IMR-90 (cell line): ENCODE measurements at places on chromosomes 5 and 9. TPM values are rescaled to one million over a fixed set of nuclear protein-coding genes. Genes with fewer than 3 reads are reported as not detected.

The GFRA3 gene
- total RNA-seq, result not detected in 2 replicates

GRCh38 chr9:93467062-93467416 lies 13.7 kb upstream of the FAM120AOS start:
- no peak for DNase-seq

DNA sequence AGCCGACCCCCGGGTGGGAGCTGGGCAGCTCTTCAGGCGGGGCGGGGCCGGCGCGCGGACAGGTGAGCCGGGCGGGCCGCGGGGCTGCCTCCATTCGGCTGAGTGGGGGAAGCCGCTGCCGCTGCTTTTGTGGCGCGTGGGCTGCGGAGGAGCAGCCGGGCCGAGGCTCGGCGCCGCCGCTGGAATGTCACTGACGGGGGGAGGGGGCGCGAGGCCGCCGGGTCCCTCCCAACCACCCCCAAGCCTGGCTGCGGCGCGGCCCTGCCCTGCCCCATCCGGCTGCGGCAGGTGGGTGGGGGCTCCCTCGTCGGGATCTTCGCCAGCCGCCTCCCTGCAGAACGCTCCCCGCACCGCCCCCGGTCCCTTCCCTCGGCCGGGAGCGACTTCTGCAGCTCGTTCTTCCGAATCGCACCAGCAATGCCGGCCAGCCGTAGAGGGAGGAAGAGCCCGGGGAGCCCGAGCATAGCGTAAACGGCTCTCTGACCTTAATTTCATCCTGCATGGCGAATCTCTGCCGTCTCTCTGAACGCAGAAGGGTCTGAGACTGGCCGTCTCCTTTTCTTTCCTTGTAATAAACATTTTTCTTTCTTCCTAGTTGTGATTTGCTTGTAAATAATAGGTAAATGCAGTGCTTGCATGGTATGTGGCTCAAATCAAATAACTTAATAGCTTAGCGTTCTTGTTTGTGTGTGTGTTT lies 505 bp downstream of the SPTAN1 start:
- no peak for DNase-seq

The INSL6 gene
- total RNA-seq, result not detected in 2 replicates

DNA sequence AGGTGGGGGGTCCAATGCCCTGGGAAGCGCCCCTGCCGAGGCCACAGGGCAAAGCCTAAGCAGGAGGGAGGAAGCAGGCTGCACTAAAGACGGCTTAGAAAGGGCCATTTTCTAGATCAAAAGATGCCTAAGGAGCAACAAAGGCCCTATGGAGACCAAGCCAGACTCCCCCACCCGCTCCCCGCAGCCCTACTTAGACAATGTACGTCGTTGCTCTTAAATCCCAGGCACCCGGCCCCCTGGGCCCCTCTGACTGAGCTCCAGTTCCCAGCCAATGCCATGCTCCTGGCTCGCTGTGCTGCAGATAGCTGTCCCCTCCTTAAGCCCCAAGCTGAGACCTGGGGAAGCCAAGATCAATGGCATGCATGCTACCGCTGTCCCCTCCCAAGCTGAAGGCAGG lies 10.3 kb downstream of the IPPK start:
- DNase-seq, result no peak

DNA sequence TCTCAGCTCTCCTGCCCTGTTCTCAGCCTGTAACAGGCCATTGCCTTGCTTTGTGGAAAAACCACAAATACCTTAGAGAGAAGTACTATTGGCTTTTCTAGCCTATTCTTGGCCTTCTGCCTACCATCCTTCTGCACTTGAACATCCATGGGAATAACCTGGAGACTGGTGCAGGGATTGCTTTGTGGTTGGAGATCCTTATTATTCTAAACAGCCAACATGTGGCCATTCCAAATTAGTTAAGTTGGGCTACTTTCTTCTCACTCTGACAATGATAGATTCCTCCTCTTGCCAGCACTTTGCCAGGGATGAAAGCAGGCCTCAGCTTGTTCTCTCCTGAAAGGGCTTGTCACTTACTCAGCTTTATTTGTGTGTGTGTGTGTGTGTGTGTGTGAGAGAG lies 240.4 kb downstream of the GLIS3 start:
- DNase-seq, result no peak

DNA sequence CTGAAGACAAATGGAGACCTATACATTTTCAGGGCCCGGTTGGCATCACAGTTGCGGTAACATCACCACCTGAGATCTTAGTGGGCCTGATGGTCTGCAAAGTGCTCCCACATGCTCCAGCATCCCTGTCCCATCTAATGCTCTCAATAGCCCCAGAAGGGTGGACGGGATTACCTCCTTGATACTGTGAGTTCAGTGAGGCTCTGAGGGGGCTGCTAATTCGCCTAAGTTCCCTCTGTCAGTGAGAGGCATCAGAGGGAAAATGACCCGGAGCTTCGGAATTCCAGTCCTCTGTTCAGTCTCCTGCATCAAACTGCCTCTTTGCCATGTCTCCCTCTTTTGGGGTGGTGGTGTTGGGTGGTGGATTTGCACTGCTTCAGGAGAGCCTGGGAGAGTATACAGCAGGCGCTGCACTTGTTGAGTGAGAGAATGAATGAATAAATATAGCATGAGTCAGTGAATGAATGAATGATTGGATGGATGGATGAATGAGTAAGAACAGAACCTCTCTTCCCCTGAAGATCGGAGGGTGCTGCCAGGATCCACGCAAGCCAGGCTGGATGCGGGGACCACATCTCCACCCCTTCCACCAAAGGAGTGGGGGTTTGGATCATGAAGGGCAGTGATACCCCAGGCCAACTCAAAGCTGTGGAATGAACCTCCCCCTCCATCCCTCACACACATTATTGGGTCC lies 141.0 kb downstream of the GABBR2 start:
- no peak for DNase-seq

GRCh38 chr5:178786417-178786816 lies 56.0 kb upstream of the ZNF354A start:
- DNase-seq, result no peak

- no peak for DNase-seq
Observed at GRCh38 chr9:26357803-26358344, 534.7 kb downstream of the CAAP1 start.

DNA sequence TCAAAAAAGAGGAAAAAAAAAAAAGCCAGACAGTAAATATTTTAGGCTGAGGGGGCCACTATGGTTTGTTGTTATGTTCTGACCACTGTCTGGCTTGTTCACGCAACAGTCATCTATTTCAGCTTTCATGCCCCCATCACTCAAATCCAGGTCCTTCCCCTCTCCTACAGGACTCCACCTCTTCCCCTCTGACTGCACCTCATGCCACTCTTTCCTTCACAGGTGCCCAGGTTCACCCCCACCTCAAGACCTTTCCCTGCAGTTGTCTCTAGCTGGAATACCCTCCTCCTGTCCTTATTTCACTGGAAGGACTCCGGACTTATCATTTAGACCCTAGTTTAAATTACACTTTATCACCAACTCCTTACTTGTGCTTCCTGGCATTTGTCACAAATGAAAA lies 3.5 kb downstream of the RPS14 start:
- DNase-seq, result no peak

GRCh38 chr9:74953235-74953751 lies 581 bp upstream of the C9orf40 start:
- no peak for DNase-seq

GRCh38 chr9:135589596-135590485 lies 28.3 kb downstream of the PAEP start:
- DNase-seq, result no peak

DNA sequence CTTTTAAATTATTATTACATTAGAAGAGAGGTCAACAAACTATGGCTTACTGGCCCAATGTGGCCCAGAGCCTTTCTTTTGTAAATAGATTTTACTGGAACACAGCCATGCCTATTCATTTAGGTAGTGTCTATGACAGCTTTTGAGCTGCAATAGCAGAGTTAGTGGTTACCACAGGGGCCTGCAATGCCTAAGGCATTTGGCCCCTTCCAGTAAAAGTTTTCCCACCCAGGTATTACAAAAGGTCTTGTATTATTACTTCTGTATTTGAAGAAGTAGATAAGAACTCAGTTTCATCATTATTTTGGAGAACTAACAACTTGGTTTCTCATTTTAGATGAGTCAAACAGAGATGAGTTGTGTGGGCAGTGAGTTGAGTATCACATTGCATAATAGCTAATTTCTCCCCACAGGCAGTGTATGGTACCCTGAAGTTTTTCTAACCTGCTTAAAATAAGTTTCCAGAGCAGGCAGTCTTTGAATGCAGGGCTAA lies 9.5 kb downstream of the MTRR start:
- peak; percentile 76 for DNase-seq

The PCDHB16 gene
- 0.18 and 0.56 TPM in 2 replicates for total RNA-seq

- DNase-seq, result peak; percentile 39
Observed at GRCh38 chr5:139138109-139138508, 60.1 kb downstream of the SIL1 start.

- DNase-seq, result no peak
Observed at GRCh38 chr5:68710514-68710913, 383.3 kb upstream of the SLC30A5 start.

The BRINP1 gene
- total RNA-seq, result under 0.01 TPM in 1 of 2 replicates, not detected in the other

DNA sequence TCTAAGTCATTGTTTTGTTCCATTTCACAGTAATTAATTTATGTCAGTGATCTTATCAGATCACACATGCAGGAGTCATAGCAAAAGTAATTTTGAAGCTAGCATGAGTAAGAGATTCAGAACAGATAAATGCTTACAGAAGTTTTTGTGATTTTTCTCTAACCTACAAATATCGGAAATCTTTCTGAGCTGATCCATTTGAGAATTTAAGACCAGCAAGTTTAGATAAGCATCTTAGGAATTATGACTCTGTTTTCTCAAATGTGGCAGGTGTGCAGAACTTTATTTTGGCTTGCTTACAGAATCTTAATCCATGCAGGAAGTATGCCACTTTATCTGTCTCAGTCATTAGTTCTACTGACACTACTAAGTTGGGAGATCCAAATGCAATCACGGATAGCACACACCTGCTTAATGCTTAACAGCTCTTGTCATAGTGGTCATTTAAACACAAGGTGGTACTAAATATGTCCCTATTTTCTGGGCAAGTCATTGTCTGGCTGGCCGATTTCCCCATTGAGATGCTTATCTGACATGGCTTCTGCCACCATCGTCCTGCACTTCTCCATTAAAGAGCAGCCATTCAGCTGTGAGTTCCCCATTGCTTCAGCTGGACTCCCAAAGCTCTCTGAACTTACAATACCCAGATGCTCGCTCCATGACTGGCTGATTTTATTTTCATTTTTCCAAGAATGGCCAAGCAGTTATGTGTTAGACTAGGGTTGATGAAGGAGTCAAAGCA lies 305.4 kb upstream of the NUDT12 start:
- DNase-seq, result no peak

DNA sequence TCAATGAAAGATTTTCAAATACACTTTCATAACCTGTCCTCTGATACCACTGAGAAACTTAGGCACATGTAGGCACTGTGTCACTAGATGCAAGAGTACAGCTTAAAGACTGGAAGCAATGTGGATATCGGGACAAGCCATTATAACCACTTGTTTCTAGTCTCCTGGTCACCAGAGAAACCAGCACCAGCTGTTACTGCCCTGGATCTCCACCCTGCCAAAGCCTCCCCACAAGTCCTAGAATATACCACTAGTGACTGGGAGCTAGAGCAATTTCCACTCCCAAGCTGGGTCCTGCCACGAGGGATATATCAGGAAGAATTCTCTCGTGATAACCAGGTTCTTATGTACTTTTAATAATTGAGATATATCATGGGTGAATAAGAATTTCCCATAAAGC lies 19.5 kb downstream of the REEP5 start:
- DNase-seq, result no peak

DNA sequence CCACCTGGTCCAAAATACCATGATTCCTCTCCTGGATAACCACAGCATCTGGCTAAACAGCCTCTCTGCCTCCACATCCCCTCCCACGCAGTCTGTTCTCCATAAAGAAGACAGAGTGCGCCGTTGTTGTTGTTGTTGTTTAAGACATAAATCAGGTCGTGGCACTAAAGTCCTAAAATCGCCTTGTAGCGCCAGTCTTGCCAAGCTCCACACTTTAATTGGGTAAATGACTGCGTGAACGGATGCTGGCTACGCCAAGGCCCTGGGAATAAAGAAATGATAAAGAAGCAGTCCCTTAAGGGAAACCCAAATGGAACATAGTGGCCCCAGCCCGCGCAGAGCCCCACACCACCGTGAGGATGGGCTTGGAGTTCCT lies 364 bp upstream of the SFXN1 start:
- DNase-seq, result no peak

The CAMK2A gene
- under 0.01 and 0.18 TPM in 2 replicates for total RNA-seq

The LCN2 gene
- total RNA-seq, result not detected in 2 replicates

- DNase-seq, result no peak
Observed at GRCh38 chr9:79268806-79269205, 303.0 kb upstream of the TLE4 start.

The ADRB2 gene
- total RNA-seq, result 3.4 and 4.4 TPM in 2 replicates

The CAVIN4 gene
- total RNA-seq, result 2.2 and 4.2 TPM in 2 replicates

- DNase-seq, result peak; percentile 16
Observed at GRCh38 chr9:112404508-112404932, 24.6 kb downstream of the HSDL2 start.

DNA sequence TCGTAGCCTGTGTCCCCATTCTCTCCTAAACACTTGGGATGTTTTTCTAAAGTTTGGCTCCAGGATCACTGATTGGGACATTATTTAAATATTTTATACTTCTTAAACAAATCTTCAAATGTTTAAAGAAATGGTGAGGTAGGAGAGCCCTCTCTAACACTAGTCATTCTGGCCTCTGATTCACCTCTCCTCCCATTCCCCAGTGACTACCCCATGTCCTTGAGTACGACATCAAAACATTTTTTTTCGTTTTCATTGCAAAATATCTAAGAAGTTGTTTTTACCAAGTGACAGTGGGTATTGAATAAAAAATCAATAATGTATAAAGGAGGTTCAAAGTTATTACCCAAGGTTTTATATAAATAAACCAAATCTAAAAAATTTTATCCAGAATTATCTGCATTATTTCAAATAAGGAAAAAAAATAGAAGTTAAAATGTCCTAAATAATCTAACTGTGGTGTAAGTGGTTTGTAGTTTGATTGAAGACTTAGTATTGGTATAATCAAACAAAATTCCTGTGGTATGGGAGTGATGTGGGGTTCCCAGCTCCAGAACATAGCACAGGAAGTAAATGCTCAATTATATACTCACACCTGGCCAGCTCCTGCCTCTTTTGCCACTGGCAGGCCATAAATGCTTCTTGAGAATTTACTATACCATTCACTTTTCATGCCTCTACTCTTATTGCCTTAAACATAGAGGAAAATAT lies 51.1 kb downstream of the MAST4 start:
- no peak for DNase-seq

The CARD19 gene
- 17.4 and 23.3 TPM in 2 replicates for total RNA-seq

- DNase-seq, result no peak
Observed at GRCh38 chr9:137480686-137481683, 21.9 kb upstream of the NSMF start.
